ENCODE measurements at places on chromosomes 6 and 20. TPM values are rescaled to one million over a fixed set of nuclear protein-coding genes. Genes with fewer than 3 reads are reported as not detected.
A peak's percentile ranks its signal among the peaks of the same experiment; 100 is the strongest.

Gene NQO2
- polyA plus RNA-seq = 35.6 TPM

Gene HEY2
- polyA plus RNA-seq = 12.3 TPM

GRCh38 chr6:17780061-17780460 is 73.3 kb upstream of the NUP153 start:
- DNase-seq = no peak
- no peak overlapping the region for H3K4me3 ChIP-seq
- H3K27me3 ChIP-seq = no peaks in the 10 kb centered on the region

DNA sequence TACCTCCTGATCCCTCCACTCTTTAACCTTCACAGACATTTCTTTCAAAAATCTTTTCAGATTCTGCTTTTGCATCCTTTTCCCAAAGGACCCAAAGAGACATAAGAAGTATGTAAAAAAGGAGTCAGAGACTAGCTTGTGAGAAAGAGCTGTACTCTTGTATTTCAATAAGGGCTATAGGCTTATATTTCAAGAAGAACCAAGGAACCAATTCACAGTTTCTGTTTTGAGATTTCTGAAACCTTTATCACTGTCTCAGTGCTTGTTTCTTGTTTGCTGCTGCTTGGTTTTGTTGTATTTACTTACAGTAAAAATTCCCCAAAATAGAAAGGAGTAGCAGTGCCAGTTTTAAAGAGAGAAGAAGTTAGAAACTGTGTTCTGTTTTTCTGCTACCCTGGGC is 461.6 kb upstream of the ID4 start:
- H3K27me3 ChIP-seq = no peaks in the 10 kb centered on the region
- no peaks in the 10 kb centered on the region for H3K4me1 ChIP-seq
- no peak for DNase-seq
- no peak overlapping the region for H3K27ac ChIP-seq

Gene RIPOR3
- 11.3 TPM for polyA plus RNA-seq

Gene PGC
- 0.42 TPM for polyA plus RNA-seq

- no peak for DNase-seq
- H3K27ac ChIP-seq = no peak overlapping the region
- no peaks in the 10 kb centered on the region for H3K36me3 ChIP-seq
- H3K27me3 ChIP-seq = no peaks in the 10 kb centered on the region
- H3K4me1 ChIP-seq = peaks cover 3% of the 10 kb centered on the region
- no peak overlapping the region for H3K4me3 ChIP-seq
Observed at GRCh38 chr20:23484081-23484480, 6.8 kb upstream of the CST8 start.

Gene DXO
- 96.6 TPM for polyA plus RNA-seq

DNA sequence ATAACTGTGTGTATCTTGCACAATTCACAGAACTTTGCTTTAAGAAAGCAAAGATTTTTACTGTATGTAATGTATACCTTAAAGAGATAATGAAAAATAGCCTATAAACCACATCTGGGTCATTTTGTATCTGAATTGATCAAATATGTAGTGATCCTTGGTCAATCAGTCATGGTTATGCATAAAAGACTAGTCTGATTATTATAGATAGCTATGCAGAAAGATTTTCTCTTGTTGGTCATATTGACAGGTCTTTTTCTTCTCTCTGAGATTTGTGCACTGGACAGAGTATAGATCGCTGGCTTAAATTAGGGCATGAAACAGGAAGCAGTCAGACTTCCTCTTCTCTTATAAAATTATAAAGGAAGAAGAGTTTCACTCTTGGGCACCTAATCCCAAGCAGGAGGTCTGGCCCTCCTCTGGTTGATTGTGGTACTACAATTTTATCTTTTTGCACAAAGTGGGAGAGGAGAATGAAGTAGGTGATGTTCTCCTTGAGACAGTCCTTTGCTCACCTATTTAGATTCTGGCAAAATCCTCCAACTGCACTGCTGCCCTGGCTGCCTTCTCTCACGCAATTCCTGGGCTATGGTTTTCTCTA is 380.9 kb upstream of the RGS17 start:
- no peaks in the 10 kb centered on the region for H3K27me3 ChIP-seq
- H3K4me3 ChIP-seq = no peak overlapping the region
- no peak overlapping the region for H3K27ac ChIP-seq
- H3K4me1 ChIP-seq = no peaks in the 10 kb centered on the region

GRCh38 chr6:22323848-22324247 is 27.0 kb upstream of the PRL start:
- DNase-seq = no peak
- H3K4me1 ChIP-seq = no peaks in the 10 kb centered on the region
- no peaks in the 10 kb centered on the region for H3K27me3 ChIP-seq
- no peak overlapping the region for H3K27ac ChIP-seq

GRCh38 chr6:70507161-70507560 is 59.6 kb upstream of the SDHAF4 start:
- no peaks in the 10 kb centered on the region for H3K36me3 ChIP-seq
- no peak overlapping the region for H3K27ac ChIP-seq
- H3K4me1 ChIP-seq = no peaks in the 10 kb centered on the region

Gene GFRA4
- polyA plus RNA-seq = 0.51 TPM

DNA sequence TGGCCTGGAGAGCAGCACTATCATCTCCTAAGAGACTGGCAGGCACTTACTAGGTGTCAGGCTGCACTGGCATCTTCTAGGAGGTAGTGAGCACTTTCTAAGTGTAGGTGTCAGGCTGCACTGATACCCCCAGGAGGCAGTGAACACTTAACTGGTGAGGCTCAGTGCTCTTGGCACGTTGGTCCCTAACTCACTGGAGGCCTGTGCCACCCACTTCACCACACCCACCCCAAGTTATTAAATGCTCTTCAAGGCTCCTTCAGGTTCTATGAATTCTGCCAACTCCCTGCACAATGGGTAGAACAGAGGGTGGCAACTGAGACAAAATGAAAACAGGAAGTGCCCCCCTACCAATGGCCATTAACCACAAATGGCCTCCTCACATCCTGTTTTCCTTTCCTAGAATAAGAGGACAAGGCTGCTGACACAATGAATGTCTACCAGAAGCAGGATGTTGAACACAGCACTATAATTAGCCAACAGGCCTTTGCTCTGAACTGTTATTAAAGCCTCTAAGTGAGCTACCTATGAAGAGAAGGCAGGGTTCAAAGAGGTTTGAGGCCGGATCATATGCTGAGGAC is 29.4 kb downstream of the NCOA5 start:
- H3K36me3 ChIP-seq = no peaks in the 10 kb centered on the region
- no peak for DNase-seq
- H3K27ac ChIP-seq = no peak overlapping the region
- peaks cover 16% of the 10 kb centered on the region for H3K4me1 ChIP-seq
- H3K27me3 ChIP-seq = no peaks in the 10 kb centered on the region

DNA sequence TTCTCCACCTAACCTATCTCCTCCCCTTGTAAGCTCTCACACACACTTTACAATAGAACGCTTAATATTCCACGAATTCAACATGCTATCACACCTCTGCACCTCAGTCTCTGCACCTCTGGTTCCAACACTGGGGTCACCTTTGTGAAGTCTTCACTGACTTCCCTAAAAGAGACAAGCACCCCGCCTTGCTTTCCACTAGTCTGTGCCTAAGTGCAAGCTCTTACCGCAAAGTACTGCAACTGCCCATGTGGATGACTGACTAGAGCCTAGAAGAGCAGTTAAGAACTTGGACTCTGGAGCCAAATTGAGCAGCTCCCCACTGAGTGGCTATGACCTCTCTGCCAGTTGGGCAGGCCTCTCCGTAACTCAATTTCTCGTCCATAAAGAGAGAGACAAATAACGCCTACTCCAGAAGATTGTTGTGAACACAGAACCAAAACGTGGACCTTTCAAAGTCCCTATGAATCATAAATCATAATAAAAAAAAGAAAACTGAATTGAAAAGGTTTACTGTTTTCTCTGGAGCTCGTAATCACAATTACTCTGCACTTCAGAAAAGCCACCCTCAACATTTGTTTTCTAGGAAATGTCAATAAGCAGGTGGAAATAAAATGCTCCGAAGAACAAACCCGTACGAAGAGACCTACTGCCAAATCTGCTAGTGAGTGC is 1.2 kb downstream of the IFNGR1 start:
- peak overlapping the region; percentile 97 for H3K27ac ChIP-seq
- H3K4me3 ChIP-seq = peak overlapping the region; percentile 87
- no peaks in the 10 kb centered on the region for H3K36me3 ChIP-seq
- DNase-seq = peak; percentile 24

DNA sequence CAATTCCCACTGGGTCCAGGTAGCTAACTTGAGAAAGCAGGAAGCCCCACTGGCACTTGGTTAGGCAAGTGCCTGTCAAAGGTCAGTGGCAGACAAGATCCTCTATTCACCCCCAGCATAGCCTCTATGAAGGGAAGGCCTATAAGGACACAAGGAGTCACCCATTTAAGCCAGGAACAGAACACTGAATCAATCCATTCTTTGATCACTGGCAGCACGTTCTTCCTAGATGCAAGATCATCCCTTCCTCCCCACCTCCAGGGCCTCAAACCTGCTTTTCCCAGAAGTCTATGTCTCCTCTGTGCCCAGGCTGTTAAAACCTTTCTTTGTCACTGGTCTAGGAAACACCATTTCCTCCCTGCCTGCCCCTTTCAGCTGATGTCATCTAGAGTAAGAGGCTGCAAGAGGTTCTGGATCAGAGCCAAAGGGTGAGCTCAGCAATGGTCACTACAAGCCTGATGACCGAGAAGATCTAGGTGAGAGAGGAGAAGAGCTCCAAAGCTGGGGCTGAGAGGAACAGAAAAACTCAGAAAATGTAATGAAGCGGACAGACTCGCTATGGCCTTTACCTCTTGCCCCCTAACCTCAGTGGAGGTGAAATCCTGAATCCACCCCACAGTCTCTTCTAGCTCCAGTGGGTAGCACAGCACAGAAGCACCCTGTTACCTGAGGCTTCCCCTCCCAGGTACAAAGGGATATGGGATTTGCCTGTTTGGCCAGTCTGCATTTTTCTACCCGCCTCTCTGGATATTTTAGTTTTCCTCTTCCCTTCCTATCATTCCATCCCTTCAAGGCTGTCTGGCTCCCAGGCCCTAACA is 1.8 kb downstream of the GTPBP2 start:
- no peak overlapping the region for H3K4me3 ChIP-seq
- no peaks in the 10 kb centered on the region for H3K27me3 ChIP-seq
- peaks cover 18% of the 10 kb centered on the region for H3K4me1 ChIP-seq
- H3K36me3 ChIP-seq = no peaks in the 10 kb centered on the region

Gene EEF1A2
- polyA plus RNA-seq = 19.1 TPM

GRCh38 chr20:48273843-48274242 is 488.6 kb upstream of the SULF2 start:
- DNase-seq = no peak
- no peaks in the 10 kb centered on the region for H3K27me3 ChIP-seq
- H3K4me3 ChIP-seq = no peak overlapping the region
- no peak overlapping the region for H3K27ac ChIP-seq
- H3K36me3 ChIP-seq = no peaks in the 10 kb centered on the region

Gene ZNF831
- polyA plus RNA-seq = 0.99 TPM

- no peaks in the 10 kb centered on the region for H3K36me3 ChIP-seq
- no peaks in the 10 kb centered on the region for H3K27me3 ChIP-seq
- no peak overlapping the region for H3K4me3 ChIP-seq
- H3K4me1 ChIP-seq = no peaks in the 10 kb centered on the region
Observed at GRCh38 chr20:6420336-6420735, 297.5 kb upstream of the FERMT1 start.

DNA sequence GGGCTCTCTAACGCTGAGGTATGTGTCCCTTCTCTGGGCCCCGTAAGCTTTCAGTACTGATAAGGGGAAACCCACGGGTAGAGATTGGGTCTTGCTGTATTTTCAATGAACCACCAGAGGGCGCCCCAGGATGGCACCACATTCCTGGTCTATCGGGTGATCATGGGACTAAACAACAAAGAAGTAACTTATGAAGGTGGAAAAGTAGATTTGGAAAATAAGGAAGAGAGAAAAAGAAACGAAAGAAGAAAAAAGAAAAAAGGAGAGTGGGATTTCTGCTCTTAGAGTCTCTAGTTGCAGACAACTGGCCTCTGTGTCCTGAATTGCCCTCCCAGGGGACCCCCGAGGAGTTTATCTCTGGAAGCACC is 93.8 kb downstream of the GMPR start:
- H3K36me3 ChIP-seq = no peaks in the 10 kb centered on the region
- H3K4me1 ChIP-seq = peaks cover 30% of the 10 kb centered on the region
- H3K27ac ChIP-seq = peak overlapping the region; percentile 21
- no peaks in the 10 kb centered on the region for H3K27me3 ChIP-seq
- DNase-seq = peak; percentile 88
- H3K4me3 ChIP-seq = no peak overlapping the region

Gene TENT5A
- 9.2 TPM for polyA plus RNA-seq

GRCh38 chr6:87916446-87916845 is 131.2 kb upstream of the SPACA1 start:
- H3K4me1 ChIP-seq = no peaks in the 10 kb centered on the region
- H3K27ac ChIP-seq = no peak overlapping the region
- no peak overlapping the region for H3K4me3 ChIP-seq
- H3K36me3 ChIP-seq = no peaks in the 10 kb centered on the region

- no peaks in the 10 kb centered on the region for H3K36me3 ChIP-seq
- H3K4me3 ChIP-seq = peak overlapping the region; percentile 58
- no peaks in the 10 kb centered on the region for H3K27me3 ChIP-seq
- H3K27ac ChIP-seq = no peak overlapping the region
- peak; percentile 32 for DNase-seq
Observed at GRCh38 chr6:3230900-3231246, 3.4 kb upstream of the TUBB2B start.

DNA sequence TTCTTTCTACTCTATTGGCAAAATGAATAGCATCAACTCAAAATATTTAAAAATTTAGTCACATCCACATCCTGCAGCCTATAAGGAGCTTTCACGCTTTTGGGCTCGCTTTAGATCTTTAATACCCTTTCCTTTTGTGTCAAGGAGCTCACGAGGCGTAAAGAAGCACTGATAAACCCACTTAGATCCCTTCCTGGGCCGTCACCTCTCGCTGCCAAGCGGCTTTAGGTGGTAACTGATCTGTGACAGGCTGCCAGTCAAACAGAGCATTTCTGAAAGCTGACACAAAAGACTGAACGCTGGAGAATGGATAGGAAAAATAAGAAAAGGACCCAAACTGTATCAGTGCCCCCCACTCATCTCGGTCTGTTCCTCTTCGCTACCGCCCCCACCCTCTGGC is 385.7 kb upstream of the MMS22L start:
- H3K27me3 ChIP-seq = no peaks in the 10 kb centered on the region
- peaks cover 4% of the 10 kb centered on the region for H3K4me1 ChIP-seq
- no peak overlapping the region for H3K4me3 ChIP-seq
- no peak for DNase-seq
- no peak overlapping the region for H3K27ac ChIP-seq
- no peaks in the 10 kb centered on the region for H3K36me3 ChIP-seq

GRCh38 chr6:11196511-11197174 is 35.8 kb downstream of the NEDD9 start:
- no peaks in the 10 kb centered on the region for H3K36me3 ChIP-seq
- H3K27me3 ChIP-seq = no peaks in the 10 kb centered on the region
- H3K4me3 ChIP-seq = no peak overlapping the region
- no peak overlapping the region for H3K27ac ChIP-seq
- peaks cover 20% of the 10 kb centered on the region for H3K4me1 ChIP-seq

DNA sequence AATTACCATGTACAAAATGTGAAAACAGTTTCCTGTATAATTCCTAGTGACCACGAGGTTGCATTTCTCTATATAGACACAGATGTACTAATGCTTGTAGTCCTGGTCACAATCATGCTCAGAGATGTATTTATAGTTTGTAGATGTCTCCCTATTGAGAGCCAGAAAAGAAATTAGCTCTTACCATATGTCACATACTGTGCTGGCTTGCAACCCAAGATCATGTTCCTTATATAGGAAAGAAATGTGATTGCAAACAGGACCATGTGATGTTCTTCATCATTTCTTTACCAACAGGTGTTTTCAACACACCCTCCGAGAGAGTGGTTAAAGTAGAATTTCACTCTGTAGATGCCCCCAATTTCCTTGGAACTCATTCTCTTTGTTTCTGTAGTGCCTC is 369.4 kb downstream of the CBLN4 start:
- no peak for DNase-seq
- no peaks in the 10 kb centered on the region for H3K36me3 ChIP-seq
- H3K4me1 ChIP-seq = no peaks in the 10 kb centered on the region
- no peak overlapping the region for H3K4me3 ChIP-seq
- no peaks in the 10 kb centered on the region for H3K27me3 ChIP-seq
